ENCODE measurements at places on chromosomes 6 and 20. TPM values are rescaled to one million over a fixed set of nuclear protein-coding genes. Genes with fewer than 3 reads are reported as not detected.
A peak's percentile ranks its signal among the peaks of the same experiment; 100 is the strongest.

DNA sequence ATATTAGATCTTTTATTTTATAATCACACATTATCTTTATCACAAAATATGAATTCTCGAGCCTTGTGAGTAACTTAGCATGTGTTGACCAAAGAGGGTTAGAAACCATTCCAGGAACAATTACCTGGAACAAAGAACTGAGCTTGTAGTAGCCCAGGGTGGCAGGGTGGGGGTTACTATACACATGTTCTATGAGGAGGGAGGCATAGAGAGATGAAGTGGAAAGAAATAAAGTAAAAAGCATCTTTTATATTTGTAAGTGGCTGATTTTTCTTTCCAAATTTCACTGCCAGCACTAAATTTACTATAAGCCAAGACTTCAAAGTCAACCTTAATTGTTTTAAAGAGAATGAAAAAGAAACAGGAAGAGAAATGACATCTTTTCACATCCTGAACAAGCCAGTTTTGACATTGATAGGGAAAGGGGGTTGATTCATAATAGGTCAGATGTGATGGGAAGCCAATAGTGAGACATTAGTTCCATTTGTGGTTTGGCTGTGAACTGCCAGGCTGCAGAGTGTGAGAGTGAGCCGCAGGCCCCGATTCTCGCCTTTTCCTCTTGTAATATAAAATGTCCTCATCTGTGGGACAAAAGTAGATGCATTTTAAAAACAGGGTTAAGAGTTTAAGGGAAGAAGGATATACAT, 52.7 kb upstream of the MYB start:
- no peak for DNase-seq

GRCh38 chr6:85124472-85125354, 325.2 kb upstream of the NT5E start:
- no peak for DNase-seq

DNA sequence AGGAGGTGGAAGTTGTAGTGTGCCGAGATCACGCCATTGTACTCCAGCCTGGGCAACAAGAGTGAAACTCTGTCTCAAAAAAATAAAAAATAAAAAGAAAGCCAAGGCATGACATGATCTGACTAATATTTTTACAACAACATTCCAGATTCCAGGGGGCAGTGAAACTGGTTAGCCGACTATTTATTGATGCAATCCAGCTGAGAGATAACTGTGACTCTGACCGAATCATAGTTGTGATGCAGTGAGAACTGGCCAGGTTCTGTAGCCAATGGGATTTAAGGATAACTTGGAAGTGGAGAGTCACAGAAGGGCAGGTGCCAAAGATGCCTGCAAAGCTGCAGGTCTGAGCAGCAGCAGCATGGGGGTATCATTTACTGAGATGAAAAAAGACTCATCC, 82.9 kb upstream of the TSHZ2 start:
- DNase-seq: peak; percentile 38

DNA sequence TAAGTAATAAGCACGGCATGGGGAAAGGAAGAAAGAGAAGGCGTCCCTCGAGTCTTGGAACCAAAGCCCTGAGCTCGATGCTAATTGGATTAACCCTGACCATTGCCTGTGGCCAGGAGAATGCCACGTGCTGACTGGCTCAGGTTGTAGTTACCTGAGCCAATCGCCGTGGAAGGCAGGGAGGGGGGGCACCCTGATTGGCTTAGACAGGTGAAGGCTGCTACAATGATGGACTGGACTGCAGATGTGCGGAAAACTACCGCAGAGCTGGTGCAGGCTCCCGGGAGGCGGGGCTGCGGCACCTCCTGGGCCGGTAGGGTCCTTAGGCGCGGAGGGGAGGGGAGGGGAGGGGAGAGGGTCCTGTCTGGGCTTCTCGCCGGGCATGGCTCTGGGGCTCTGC, 121.3 kb downstream of the TFAP2C start:
- DNase-seq: no peak

GRCh38 chr6:90896075-90896547, 309.2 kb upstream of the MAP3K7 start:
- DNase-seq: no peak

DNA sequence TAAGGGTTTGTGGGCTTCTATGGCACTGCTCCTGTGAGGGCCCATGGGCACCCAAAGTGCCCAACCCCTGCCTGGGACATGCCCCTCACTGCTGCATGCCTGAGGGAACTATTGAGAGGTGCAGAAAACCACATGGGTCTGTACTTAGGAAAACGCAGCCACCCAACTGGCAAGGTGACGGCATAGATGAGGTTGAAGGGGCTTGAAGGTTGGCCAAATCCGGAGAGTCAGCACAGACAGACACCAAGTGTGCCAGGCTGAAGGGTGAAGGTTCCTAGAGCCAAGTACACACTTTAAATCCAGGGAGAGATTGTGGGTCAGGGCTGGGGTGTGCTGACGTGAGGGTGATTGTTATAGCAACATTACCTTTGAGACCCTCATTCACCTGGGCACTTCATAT, 6.2 kb downstream of the BANF2 start:
- no peak for DNase-seq

- DNase-seq: no peak
Observed at GRCh38 chr6:42446370-42446769, 5.4 kb downstream of the TRERF1 start.

GRCh38 chr6:145372671-145373151, 362.6 kb downstream of the EPM2A start:
- peak; percentile 69 for DNase-seq

- peak; percentile 40 for DNase-seq
Observed at GRCh38 chr20:36175016-36175415, 20.5 kb downstream of the EPB41L1 start.

- DNase-seq: no peak
Observed at GRCh38 chr6:125356884-125357283, 55.1 kb upstream of the HDDC2 start.

DNA sequence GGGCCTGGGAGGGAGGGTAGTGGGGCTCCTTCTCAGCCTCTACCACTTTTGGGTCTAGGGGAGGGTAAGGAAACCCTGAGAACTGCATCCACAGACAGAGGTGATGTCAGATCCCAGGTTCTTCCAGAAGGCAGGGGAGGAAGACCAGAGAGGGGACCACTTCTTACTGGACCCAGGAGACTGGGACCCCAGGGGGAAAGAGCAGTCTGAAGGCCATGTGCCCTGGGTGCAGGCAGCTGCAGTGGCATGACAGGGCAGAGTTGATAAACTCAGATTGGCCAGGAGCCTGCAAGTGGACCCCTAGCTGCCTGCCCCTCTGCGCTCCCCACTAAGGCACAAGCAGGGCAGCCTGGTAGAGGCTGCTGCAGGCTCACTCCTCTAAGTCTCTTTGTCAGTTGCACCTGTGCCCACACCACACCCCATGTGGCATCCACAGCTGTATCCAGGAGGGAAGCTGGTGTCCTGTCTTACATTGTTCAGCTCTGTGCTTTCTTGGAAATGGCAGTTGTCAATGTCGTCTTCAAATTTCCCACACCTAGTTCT, 2.7 kb downstream of the CST9L start:
- DNase-seq: no peak

Gene HS3ST5
- total RNA-seq: not detected

Gene TMC2
- total RNA-seq: not detected

Gene PMEPA1
- total RNA-seq: 10.5 TPM
